Fibroblast of mammary gland (primary cell): ENCODE measurements at places on chromosomes 2 and 18.

DNA sequence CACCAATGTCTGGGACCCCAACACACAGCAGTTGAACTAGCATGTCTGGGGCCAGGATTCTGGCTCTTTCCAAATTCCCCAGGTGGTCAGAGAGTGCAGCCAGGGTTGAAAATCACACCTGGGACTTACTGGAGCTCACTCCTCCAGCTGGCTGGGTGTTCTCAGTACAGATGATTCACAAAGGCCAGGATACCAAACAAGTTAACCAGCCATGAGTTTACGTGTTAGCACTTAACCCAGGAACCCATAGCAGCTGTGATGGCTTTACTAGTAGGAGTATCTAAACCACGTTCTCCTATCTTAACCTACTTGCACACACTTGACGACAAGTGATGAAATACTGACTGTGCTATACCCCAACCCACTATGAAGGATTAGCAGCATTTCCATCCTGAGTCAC lies 222.8 kb downstream of the FBXO15 start:
- DNase-seq: peak; percentile 65

GRCh38 chr2:98016908-98017670 lies 21.3 kb upstream of the TMEM131 start:
- DNase-seq: no peak

GRCh38 chr2:207109768-207110167 lies 56.0 kb downstream of the KLF7 start:
- no peak for DNase-seq

GRCh38 chr2:181380581-181380980 lies 76.6 kb upstream of the ITGA4 start:
- no peak for DNase-seq

GRCh38 chr18:43757273-43757672 lies 480.0 kb upstream of the SYT4 start:
- peak; percentile 8 for DNase-seq

- DNase-seq: no peak
These were observed 28.4 kb downstream of the COA5 start for GRCh38 chr2:98579926-98580325.

- no peak for DNase-seq
These were observed 78.3 kb upstream of the TLK1 start for GRCh38 chr2:171238946-171239345.

- DNase-seq: peak; percentile 40
These were observed 225.3 kb upstream of the THUMPD2 start for GRCh38 chr2:40004336-40004735.

DNA sequence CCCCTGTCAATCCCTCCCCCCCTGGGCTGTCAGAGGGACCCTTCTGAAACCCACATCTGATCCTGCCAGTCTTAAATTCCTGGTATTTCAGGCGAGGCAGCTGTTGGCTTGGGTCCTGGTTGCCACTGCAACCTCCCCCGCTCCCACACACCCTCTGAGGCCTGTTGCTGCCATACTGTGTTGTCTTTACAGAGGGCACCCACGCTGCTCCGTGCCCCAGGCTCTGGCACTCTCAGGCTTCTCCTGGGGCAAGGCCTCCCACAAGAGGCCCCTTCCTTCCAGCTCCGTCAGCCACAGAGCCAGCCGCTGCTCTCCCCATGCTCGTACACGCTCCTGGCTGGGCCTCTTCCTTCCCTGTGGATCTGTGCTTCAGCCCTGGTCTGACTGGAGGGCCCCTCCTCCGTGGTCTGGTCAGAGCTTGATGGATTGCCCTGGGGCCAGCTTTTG lies 8.6 kb downstream of the CABLES1 start:
- DNase-seq: no peak

- DNase-seq: no peak
These were observed 15.7 kb downstream of the CCBE1 start for GRCh38 chr18:59681521-59682004.

GRCh38 chr18:38198526-38198925 lies 632.9 kb upstream of the CELF4 start:
- no peak for DNase-seq

GRCh38 chr2:164485541-164485940 lies 135.7 kb downstream of the GRB14 start:
- no peak for DNase-seq

GRCh38 chr2:173122936-173123335 lies 47.3 kb downstream of the MAP3K20 start:
- DNase-seq: no peak

- DNase-seq: no peak
These were observed 73.1 kb downstream of the DNAH7 start for GRCh38 chr2:195995499-195995898.

DNA sequence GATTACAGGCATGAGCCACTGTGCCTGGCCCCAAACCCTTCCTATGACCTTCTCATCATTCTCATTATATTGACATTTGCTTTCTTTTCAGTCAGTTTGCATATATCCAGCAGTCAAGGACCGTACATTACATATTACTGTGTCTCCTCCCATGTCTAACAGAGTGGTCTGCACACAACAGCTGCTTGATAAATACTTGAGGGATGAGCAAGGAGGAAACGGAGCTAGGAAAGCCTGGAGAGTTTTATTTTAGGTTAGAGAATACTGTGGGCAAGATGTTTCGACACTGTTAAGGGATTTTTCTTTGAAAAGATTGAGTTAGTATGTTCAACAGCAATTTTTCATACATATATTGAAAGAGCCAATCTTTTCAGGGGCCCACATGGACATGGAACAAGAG lies 76.2 kb upstream of the CHRNA1 start:
- peak; percentile 74 for DNase-seq

GRCh38 chr18:706405-706804 lies 6.0 kb downstream of the ENOSF1 start:
- no peak for DNase-seq

GRCh38 chr18:7207366-7207915 lies 23.4 kb upstream of the LRRC30 start:
- peak; percentile 26 for DNase-seq

DNA sequence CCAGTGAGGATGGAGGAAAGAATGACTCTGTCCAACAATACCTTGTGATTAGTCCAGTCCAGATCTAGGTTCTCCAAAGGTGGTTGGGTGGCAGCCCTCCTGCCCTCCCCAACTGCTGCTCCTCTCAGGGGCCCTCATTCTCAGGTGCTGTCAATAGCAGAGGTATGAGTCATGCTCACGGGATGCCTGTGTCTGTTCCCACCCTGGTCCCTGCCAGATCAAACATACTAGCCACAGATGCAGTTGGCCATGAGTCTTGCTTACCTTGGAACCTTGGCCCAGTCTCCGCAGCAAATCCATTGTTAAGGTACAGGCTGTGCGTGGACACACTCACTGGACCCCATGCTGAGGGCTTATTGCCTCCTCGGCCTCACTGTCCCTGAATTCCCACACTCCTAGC lies 24.9 kb upstream of the RPIA start:
- DNase-seq: no peak

DNA sequence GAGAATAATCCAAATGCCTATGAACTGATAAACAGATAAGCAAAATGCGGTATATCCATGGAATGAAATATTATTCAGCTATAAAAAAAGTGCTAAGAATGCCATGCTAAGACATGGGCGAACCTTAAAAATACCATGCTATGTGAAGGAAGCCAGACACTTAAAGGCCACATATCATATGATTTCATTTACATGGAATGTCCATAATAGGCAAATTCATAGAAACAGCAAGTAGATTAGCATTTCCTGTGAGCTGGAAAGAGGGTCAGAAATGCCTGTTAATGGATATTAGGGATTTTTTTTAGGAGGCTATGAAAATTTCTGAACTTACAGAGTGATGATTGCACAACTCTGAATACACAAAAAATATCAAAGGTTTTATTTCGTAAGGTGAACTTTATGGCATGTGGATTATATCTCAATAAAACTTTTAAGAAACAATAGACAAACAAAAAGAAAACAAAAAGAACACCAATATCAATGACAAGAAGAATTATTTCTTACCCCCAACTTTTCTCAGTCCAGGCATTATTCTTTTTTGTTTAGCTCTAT lies 1207.7 kb downstream of the SUCLG1 start:
- DNase-seq: no peak

DNA sequence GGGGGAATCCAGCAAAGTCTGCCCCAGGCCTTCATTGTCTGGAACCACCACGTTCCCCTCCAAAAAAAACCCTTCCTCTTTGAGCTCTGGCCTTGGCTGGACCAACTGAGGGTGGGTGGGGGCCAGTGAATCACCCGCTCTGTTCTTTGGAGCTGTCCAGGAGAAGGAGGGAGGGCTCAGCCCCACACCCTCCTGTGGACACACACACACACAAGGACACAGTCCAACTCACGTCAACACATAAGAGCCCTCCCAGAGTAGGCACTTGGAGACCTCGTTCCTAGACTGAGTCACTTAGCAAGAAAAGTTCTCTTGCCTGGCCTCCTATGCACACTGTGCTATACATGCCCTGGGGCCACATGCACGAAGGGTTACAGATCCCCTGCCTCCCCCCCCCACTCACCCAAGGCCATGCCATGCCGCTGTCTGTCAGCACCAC lies 1.2 kb upstream of the TNS1 start:
- DNase-seq: peak; percentile 100

- no peak for DNase-seq
These were observed 682.0 kb downstream of the IRS1 start for GRCh38 chr2:226117510-226118065.

DNA sequence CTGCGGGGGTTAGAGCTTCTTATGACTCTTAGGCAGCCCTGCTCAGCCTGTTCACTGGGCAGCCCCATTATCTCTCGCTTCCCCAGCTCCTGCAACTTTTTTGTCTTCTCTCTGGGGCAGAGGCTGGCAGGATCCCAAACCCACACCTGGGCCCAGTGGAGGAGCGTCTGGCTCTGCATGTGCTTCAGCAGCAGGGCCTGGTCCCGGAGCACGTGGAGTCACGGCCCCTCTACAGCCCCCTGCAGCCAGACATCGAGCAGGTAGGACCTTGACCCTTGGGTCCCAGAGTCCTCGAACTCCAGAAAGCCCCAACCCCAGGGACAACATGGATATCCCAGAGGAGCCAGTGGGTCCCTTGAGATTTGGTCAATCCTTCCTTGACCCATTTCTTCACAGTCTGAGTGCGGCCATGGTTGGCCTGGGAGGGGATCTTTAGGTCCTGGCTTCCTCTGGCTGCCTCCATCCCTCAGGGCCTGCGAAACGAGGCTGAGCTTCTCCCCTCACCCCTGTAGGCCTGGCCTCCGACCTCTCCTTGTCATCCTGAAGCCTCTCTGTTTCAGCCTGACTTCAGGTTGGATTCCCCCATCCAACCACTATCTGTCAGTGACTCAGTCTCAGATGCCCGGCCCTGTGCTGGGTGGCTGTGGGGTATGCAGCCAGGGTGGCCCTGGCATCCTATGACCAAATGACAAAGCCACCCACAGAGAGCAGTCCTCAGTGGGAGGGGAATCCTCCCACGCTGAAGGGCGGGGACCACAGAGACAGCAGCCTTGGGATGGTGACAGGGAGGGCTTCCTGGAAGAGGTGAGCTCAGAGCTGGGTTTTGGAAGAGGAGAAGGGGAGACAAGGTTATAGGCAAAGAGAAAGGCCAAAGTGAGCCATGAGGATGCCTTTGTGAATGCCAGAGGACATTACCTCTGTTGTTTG lies 214.2 kb downstream of the DYSF start:
- DNase-seq: no peak

DNA sequence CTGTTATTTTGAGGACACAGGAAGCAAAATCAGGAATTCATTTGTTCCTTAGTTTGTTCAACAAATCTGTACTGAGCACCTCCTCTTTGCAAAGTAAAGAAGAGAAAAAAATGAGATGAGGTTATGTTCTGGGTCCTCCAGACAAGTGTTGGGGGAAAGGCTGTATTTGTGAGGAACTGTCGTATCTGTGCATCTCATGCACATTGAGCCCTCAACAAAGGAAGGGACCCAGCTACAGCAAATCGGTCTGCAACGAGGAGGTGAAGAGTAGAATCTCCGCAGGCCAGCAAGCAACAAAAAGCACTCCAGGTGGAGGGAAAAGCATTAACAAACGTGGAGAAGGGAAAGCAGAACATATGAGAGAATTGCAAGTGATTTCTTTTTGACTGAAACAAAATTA lies 143.0 kb upstream of the CYP1B1 start:
- no peak for DNase-seq

- no peak for DNase-seq
These were observed 52.1 kb downstream of the GTF3C3 start for GRCh38 chr2:196747400-196747799.

DNA sequence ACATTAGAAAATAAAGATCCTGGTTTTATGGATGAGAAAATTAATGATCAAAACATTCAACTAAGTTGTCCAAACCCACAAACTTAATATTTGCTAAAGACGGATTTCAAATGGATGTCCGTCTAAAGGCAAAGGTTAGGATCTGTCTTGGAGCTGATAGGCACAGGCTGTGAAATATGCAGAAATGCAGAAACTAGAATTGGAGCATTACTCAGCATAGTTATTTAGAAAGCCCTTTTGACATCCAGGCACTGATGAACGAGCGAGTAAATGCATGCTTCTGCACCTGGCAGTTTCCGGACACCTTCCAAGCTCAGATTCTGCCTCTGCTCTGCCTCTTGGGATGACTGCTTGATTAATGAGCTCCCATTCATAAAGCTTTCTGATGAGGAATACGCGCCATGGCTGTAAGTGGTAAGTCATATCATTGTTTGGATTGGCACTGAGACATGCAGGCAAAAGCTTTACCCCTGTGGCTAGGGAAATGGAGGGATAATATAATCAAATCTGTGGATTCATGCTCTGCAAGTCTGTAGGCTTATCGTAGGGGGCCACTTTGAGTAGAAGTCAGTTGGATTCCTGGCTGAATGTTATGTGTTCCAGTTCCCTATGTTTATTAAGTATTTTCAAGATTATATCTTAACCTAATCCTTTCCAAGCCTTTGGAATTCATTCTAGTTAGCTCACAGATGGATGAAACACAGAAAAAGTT lies 2176.3 kb upstream of the CELF4 start:
- DNase-seq: no peak

- DNase-seq: no peak
These were observed 141.8 kb downstream of the CTIF start for GRCh38 chr18:48680339-48681250.

DNA sequence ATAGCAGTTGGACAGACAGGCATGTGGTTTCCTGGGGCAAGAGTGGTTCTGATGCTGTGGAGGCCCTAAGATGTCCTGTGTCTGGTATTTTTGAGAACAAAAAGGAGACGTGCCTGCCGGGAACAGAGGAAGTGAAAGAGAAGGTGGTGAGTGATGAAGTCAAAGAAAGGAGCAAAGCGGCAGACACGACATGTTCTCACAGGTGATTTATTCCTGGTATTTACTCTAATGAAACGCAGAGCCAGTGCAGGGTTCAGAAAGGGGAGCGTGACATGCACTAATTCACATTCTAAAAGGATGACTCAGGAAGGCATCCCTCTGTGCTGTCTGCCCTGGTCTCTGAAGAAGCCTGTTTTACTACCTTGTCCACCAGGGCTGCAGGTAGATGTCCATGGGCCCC lies 211.0 kb downstream of the KCNE4 start:
- DNase-seq: peak; percentile 20

DNA sequence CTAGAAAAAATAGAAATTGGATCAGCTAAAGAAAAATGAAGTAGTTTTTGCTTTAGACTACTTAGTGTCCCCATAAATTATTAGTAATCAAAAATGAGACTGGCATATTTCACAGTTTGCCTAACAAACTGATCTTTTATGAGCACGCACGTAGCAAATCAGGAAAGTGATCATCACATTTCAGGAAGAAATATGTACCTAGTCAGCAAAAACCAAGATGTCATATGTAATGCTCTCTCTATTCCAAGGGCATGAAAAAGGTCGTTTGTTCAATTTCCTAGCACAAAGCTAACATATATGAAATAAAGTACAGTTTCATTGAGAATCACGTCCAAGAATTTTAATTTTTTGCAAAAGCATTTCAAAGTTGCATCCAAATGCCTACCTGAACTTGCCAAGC lies 600.4 kb upstream of the CHAC2 start:
- DNase-seq: no peak

GRCh38 chr18:34978953-34979608 lies 62.1 kb upstream of the MAPRE2 start:
- peak; percentile 94 for DNase-seq
